ENCODE measurements at places on chromosomes 7 and 10. TPM values are rescaled to one million over a fixed set of nuclear protein-coding genes. Genes with fewer than 3 reads are reported as not detected.

GRCh38 chr10:127468632-127469031 is 80.5 kb upstream of the NPS start:
- H3K36me3 ChIP-seq = no peaks in the 10 kb centered on the region
- no peak overlapping the region for H3K27ac ChIP-seq
- H3K27me3 ChIP-seq = peaks cover 39% of the 10 kb centered on the region
- no peaks in the 10 kb centered on the region for H3K4me1 ChIP-seq

- H3K27ac ChIP-seq = no peak overlapping the region
- peaks cover 12% of the 10 kb centered on the region for H3K36me3 ChIP-seq
- DNase-seq = no peak
- H3K27me3 ChIP-seq = no peaks in the 10 kb centered on the region
These were observed 257.3 kb downstream of the ZNF33B start for GRCh38 chr10:42380926-42381547.

DNA sequence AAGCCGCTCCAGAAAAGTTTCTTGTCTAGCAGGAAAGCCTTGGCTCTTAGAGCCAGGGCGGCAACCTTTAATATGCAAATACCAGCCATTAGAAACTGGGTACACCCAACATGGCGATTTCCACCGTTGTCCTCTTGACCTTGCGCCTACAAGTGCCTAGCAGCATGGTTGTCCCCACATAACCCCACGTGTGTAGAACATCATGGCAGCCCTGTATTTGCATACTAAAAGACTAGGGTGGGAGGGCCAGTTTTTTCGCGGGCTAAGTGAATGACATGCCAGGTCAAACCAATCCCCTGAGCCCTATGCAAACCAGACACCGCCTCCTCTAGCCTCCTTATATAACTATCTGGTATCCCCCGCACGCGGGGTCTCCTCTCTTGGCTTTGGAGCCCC is 58.4 kb upstream of the FZD8 start:
- no peak overlapping the region for H3K27ac ChIP-seq
- H3K4me1 ChIP-seq = peaks cover 5% of the 10 kb centered on the region
- H3K4me3 ChIP-seq = no peak overlapping the region
- no peaks in the 10 kb centered on the region for H3K36me3 ChIP-seq
- no peaks in the 10 kb centered on the region for H3K27me3 ChIP-seq

- no peak for DNase-seq
- no peak overlapping the region for H3K27ac ChIP-seq
- H3K27me3 ChIP-seq = peaks cover 41% of the 10 kb centered on the region
- H3K4me3 ChIP-seq = no peak overlapping the region
- H3K36me3 ChIP-seq = peaks cover 3% of the 10 kb centered on the region
These were observed 2.7 kb upstream of the IGFBP3 start for GRCh38 chr7:45923818-45924217.

- H3K27ac ChIP-seq = no peak overlapping the region
- peak; percentile 30 for DNase-seq
- H3K4me3 ChIP-seq = no peak overlapping the region
- H3K4me1 ChIP-seq = no peaks in the 10 kb centered on the region
These were observed 975.2 kb downstream of the SORCS1 start for GRCh38 chr10:106189292-106189691.

The MAGI2 gene
- 10.0 TPM for total RNA-seq

The SEPTIN14 gene
- not detected for total RNA-seq

The CPXM2 gene
- total RNA-seq = not detected

The PDK4 gene
- total RNA-seq = not detected

The GSTK1 gene
- total RNA-seq = 51.0 TPM

The CUEDC2 gene
- 121 TPM for total RNA-seq

Data from neural crest cell (in vitro differentiated cells).